ENCODE measurements at places on chromosomes 3 and 15.

DNA sequence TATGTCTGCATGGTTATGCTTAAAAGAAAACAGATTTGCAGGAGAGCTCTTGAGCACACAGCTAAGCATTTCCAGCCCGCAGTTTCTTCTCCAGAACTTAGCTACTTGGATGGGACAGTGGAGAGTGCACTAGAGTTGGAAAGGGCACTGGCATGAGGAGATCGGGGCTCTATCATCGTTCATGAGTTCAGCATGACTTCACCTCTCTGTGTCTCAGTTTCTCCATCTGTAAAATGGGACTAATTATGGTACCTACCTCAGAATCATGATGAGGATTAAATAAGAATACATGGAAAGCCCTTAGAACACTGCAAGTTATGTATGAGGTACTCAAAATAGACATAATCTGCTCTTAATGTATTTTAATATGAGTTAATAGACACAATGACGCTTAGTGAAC is 69.9 kb downstream of the CMTM8 start:
- no peak for DNase-seq

DNA sequence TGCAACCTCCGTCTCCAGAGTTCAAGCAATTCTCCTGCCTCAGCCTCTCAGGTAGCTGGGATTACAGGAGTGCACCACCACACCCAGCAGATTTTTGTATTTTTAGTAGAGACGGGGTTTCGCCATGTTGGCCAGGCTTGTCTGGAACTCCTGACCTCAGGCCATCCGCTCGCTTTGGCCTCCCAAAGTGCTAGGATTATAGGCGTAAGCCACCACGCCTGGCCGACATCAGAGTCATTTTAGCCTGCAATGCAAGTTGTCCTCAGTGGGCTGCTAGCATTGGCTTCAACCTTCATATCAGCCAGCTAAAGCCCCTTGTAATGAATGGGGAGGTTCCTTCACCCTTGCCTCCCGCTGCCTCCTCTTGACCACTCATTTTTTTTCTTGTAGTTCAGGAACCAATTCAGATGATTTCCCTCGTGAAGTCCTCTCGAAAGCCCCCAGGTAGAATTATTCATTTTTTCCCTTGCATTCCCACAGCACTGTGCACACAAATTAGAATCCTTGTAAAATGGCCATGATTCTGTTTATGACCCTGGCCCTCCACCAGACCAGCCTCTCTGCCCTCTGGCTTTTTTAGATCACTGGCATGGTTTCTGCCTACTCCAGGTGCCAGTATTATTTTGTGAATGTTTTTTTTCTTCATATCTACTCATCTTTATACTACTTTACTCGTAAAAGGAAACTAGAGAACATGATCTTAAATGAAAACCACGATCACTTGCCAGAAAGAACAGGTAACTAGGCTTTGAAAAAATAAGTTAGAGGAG is 29.1 kb downstream of the FLNB start:
- no peak for DNase-seq

GRCh38 chr3:190983875-190984274 is 121.4 kb upstream of the GMNC start:
- DNase-seq = no peak

DNA sequence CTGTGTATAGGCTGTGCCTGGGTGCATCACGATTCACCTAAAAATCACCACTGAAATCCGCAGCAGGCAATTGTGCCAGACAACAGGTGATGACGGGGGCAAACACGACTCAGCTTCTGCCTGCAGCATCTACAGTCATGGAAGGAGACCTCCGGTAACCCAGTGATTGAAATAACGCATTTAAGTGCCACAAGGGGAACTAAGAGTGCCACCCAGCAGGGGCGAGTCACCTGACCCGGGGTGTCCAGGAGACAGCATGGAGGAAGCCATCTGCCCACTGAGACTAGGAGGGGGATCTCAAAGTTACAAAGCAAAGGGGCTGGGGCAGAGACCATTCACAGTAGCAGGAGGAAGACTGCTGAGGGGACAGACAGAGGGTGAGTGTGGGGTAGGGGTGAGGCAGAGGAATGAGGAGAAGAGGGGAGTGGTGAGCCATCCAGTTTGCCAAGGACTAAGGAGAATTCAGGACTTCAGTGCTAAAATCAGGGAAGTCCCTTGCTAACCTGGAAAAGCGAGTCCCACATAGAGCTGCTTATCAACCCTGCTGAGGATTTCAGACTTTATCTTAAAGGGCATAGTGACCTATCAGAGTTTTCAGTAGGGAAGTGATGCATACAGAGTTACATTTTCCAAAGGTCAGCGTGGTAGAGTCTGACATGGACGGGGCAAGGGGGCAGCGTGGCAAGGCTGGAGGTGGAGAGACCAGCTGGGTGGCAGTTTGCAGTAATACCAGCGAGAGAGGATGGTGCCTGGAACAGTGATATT is 256.7 kb upstream of the HES1 start:
- no peak for DNase-seq

DNA sequence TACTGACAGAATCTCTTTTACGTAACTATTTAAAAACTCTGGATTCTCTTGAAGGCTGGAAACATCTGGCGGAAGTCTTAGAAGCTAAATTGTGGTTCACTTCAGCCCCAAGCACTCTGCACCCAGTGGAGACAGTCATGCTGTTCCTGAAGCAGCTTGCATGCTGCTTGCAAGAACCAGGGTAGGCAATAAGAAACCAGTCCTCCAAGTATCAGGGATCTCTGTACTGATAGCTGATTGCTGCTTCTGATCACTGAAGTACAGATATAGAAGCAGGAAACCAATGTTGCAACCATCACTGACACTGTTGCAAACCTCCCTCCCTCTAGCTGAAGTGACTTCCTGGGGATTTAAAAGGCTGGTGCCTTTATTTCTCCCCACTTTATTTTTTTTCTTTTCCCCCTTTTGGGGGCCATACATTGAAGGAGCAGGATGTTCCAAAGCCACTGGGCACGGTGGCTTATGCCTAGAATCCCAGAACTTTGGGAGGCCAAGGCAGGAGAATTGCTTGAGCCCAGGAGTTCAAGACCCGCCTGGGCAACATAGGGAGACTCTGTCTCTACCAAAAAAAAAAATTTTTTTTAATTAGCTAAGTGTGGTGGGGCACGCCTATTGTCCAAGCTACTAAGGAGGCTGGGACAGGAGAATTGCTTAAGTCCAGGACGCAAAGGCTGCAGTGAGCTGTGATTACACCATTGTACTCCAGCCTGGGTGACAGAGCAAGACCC is 15.3 kb downstream of the SPCS1 start:
- DNase-seq = no peak
